ENCODE measurements at places on chromosomes 7 and 10.

DNA sequence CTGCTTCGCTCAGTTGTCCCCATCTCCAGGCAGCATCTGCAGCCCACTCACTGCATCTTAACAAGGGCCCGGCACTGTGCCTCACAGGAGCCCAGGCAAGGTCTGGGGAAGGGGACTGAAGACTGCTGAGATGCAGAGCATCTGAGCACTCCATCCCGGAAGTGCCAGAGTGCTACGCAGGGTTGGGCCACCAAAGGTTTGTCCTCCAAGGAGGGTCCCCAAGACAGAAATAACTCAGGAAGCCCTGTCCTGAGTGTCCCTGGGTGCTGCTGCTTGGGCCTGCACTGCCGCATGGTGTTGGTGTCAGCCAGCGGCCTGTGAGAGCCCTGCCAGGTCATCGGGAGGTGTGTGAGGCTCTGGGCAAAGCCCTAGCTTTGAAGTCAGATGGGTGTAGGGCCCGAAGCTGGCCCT, 288.2 kb upstream of the ZMIZ1 start:
- no peaks in the 10 kb centered on the region for H3K27me3 ChIP-seq
- H3K4me3 ChIP-seq, result no peak overlapping the region
- H3K36me3 ChIP-seq, result no peaks in the 10 kb centered on the region
- no peak overlapping the region for H3K27ac ChIP-seq

DNA sequence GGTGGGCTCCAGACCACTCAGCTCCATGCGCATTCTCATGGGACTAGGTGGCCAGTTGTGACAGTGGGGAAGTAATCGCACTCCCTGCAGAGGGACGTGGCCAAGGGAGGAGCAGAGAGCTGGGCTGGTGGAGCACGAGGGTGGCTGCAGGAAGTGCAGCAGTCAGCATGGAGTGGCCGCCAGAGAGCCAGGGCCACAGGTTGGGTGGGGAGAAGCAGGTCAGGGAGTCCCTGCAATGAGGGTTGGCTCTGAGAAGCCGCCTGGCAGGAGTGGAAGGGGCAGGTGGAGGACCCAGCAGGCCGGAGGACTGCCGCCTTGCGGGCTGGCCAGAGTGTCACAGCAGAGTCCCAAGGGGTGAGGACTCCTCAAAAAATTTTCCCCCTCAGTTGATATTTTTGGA, 26.2 kb downstream of the FKBP6 start:
- DNase-seq, result no peak
- no peaks in the 10 kb centered on the region for H3K4me1 ChIP-seq
- H3K4me3 ChIP-seq, result no peak overlapping the region
- no peak overlapping the region for H3K27ac ChIP-seq
- H3K36me3 ChIP-seq, result no peaks in the 10 kb centered on the region

DNA sequence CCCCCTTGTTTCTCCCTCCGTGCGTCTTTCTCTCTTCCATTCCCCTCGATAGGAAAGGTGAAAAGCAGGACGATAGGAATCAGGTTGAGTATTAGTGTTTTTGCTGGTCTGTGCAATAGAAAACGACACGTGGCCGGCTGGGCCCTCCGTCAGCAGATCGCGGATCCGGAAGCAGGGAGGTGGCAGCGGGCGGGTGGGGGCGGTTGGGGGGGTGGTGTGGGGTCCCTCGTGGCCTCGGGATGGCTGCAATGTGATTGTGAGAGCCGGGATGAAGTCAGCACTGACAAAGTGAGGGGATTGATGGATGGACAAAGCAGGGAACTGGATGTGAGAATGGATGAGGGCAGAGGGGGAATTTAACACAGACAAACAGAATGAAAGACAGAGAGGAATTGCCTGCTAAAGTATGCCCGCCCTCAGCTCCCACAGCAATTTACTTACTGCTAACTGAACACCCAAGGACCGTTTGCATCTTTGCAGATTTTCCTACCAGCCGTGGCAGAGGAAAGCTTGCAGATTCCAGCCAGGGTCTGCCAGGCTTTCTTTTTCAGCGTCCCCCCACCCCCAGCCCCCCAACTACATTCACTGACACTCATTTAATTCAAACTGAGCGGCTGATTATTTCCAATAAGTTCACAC, 280.9 kb downstream of the LRMDA start:
- no peak overlapping the region for H3K27ac ChIP-seq
- no peaks in the 10 kb centered on the region for H3K36me3 ChIP-seq
- peaks cover 13% of the 10 kb centered on the region for H3K27me3 ChIP-seq
- no peak overlapping the region for H3K4me3 ChIP-seq
- H3K4me1 ChIP-seq, result no peaks in the 10 kb centered on the region

GRCh38 chr10:8331896-8332729, 277.6 kb downstream of the GATA3 start:
- H3K36me3 ChIP-seq, result peaks cover 23% of the 10 kb centered on the region
- no peaks in the 10 kb centered on the region for H3K27me3 ChIP-seq
- DNase-seq, result peak; percentile 91
- H3K4me3 ChIP-seq, result peak overlapping the region; percentile 90

DNA sequence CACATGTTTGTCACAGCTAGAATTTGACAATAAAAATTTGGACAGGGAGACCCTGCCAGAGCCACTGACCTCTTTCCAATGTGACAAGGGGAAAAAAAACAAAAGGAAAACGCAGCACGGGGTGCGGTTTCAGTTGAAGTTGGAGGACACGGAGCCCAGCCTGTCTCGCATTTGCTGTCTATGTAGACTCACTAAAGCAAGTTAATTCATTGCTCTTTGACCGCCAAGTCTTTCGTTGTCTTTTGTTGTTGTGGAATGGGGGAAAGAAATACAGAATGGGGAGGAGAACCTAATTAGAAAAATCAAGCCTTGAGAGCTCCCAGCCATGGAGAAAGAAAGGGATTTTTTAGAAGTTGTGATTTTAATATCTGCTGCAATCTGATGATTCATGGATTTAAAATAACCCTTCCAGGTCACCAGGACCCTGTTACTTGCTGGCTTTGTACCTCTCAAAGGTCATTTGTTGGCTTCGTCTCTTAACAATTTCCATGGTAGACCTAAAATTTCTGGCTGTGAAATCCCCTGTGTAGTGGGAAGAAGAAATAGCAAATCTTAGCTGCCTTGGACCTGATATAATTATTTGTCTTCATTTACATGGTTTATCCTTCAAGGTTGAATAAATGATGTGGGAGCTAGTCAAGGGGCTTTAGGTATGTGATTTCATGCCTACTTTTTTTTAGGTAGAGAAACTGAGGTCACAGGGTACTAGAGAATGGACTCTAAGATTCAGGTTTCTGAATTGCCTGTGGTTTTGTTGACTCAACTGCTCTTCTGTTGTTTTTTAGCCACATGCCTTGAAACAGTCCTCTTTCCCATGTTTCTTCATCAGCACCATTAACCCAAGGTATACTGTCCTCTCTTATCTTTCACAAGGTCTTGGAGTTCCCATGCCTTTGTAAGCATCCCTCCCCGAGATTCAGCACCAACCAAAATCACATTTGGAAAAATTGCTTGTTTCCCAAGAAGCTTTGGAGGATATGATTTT, 78.7 kb downstream of the TCF7L2 start:
- peaks cover 17% of the 10 kb centered on the region for H3K27me3 ChIP-seq
- no peak overlapping the region for H3K27ac ChIP-seq
- H3K36me3 ChIP-seq, result no peaks in the 10 kb centered on the region
- H3K4me1 ChIP-seq, result no peaks in the 10 kb centered on the region
- no peak for DNase-seq

Data from activated T-helper 2 cell treated with anti-CD3 and anti-CD28 coated beads, Interferon-gamma antibody, Interleukin-2, Interleukin-4, amounts not matched to agents 10 μg/mL and 5 μg/mL and 100 μg/mL, durations not matched to agents 14 hours and 24 hours and 36 hours (primary cell).